ENCODE measurements at places on chromosomes 5 and 9.

DNA sequence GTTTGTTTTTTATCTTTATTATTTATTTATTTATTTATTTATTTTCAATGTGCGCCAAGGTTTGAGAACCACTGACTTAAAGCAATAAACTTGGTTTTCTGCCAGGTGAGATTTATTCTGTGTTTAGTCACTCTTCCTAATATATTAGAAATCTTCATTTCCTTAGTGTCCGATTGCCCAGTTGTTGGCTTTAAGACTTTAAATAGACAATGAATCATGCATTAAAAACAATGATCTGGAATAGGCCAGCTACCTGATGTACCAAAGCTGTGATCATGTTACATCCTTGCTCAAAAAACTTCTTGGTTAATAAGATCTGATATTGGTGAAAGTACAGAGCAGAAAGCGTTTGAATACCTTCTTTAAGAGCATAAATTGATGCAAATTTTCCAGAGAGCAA, 52.1 kb upstream of the ERBIN start:
- no peak for DNase-seq

DNA sequence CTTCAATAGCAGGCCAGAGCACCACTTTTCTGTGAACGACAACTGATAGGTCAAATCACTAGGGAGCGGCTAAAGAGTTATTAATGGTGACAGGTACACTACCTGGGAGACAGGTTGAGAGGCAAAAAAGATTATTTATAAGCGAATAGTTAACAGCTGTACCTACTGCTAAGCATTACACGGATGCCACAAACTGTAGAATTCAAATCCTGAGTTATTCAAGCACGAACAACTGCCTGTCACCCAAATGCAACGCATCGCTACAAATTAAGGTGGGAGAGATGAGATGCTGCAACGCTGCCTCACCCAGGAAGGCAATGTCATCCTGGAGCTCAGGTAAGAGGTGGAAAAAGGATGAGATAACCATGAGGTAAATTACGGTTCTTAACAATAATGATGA, 342.9 kb downstream of the BNC2 start:
- no peak for DNase-seq

DNA sequence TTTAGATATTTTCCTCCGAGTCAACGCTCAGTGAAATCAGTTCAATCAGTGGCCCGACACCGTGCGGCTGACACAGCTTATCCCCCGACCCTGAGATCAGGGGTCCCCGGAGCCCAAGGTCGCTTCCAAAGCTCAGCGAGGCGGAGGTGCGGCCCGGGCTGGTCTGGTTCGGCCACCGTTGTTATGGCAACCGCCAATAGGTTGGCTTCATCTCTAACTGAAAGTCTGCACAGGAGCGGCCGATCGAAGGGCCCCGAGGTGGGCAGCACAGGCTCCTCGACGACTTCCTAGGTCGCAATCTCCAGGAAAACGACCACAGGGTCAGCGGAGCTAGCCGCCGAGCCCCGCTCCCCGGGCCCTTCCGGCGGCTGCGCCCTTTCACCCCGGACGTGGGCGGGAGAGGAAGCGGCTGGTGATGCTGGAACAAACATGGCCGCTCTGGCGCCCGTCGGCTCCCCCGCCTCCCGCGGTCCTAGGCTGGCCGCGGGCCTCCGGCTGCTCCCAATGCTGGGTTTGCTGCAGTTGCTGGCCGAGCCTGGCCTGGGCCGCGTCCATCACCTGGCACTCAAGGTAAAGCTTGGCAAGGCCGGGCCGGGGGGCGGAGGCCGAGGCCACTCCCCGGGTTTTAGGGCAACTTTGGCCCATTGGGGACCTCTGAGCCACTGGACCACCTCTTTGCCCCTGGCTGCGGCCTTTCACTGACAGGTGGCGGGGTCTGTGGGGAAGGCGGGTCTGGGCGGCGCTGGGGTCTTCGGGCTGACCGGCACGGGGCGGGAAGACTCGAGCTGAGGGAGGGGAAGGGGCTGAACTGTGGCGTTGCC, at the start of gene GPR107:
Gene GPR107 (plus strand): TSS at position 403 of the 821 bp plus-strand sequence. CDS start 27 bp downstream, at position 430.
- DNase-seq = peak; percentile 82

DNA sequence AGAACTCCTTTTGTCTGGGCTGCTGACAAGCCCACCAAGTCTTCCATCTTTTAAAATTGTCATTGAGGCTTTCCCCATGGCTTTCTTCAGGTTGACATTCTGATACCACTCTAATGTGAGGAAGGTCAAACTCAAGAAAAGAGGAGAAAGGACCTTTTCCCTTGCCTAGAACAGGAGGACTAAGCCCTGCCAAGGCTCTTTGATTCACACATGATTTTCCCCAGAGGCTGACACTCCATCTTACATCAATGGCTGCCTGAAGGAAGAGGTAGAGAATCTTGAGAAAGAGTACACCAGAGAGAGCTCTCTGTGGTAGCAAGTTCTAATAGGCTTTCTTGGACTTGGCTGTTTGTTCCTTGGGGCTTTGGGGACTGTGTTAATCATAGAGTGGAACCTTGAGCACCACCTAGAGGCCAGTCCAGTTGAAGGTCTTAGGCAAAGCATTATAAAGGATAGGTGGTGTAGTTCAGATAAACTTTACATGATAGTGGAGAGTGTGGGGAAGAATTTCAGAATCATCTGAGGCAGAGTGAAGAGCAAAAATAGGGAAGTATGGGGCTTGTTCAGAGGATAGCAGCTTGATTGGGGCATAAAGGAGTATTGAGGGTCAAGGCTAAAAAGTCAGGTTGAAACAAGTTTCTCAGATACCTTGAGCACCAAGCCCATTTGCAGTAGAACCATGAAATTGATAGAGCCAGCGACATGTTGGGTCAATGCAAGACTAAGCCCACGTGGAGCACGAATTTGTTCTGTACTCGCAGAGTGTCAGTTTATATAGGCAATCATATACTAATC, 36.7 kb downstream of the NDFIP1 start:
- peak; percentile 66 for DNase-seq

DNA sequence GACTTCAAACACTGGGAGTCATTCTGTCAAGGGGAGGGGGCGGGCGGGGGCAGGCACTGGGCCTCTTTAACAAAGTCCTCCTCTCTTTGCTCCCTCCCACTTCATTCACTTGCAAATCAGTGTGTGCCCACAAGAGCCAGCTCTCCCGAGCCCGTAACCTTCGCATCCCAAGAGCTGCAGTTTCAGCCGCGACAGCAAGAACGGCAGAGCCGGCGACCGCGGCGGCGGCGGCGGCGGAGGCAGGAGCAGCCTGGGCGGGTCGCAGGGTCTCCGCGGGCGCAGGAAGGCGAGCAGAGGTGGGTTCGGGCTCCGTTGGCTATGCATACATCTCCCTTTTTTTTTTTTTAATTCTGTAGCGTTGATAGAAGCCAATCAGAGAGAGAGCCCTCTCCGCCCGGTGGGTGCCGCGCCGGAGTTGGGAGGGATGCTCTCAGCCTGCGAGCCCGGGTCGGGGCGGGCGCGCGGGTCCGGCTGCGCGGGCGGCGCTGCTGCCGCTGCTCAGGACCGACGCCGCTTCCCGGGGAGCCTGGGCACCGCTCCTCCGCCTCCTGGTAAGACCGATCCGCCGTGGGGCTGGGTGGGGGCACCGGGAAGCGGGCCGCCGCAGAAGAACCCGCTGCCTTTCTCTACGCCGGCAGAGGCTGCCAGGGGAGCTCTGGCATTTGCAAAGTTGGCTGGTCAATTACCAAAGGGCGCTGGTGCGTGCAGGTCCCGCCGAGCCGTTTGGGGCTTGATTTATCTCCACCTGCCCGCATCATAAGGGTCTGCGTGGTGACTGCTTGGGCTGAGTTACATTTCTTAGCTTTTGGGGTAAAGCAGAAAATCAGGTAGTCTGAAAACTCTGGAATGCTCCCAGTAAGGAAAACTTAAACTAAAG, at the start of gene CDH6:
Gene CDH6 (plus strand): TSS at position 96 of the 877 bp plus-strand sequence. CDS start 73,788 bp downstream, outside the sequence.
- no peak for DNase-seq

DNA sequence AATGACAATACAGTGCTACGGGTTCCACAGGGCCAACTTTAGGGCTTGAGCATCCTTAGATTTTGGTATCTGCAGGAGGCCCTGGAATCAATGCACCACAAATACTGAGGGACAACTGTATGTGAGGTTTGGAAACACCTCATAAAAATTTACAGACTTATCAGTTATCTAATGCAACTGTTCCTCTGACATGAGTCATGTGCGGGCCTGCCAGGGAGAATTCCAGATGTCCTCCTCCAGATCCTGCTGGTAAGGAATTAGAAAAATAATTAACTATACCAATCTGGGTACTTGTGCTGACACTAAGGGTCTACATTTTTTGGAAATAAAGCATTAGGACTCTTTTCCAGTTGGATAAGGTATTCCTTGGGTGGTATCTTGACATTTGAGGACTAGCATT, 333.3 kb downstream of the ARRDC3 start:
- DNase-seq = no peak

- no peak for DNase-seq
These were observed 43.6 kb downstream of the GAS1 start for GRCh38 chr9:86903734-86904085.

DNA sequence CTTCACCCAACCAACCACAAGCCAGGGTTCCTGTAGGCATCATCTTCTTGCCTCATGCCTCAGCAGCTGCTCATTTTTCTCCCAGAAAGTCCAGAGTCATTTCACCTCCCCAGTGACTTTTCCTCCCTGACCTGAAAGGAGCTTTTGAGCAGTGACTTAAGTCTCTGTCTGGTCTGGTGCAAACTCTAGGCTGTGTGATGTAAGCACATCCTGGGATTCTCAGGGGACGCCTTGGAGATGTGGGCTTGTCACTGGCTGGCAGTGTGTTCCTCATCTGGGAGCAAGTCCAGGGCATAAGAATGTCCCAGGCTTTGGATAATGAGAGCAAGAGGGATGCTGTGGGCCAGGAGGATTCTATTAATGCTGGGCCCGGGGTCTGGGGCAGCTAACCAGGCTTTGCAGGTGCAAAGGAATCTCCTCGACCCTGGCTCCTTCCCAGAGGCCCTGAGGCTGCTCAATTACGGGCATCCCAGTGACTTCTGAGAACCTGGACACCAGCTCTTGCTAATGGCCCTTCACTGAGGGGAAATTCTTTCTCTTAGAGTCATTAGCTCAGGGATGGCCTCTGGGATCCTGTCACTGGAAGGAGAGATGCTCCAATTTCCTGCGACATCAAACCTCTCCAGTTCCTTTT, 211.0 kb upstream of the PANK3 start:
- DNase-seq = no peak

DNA sequence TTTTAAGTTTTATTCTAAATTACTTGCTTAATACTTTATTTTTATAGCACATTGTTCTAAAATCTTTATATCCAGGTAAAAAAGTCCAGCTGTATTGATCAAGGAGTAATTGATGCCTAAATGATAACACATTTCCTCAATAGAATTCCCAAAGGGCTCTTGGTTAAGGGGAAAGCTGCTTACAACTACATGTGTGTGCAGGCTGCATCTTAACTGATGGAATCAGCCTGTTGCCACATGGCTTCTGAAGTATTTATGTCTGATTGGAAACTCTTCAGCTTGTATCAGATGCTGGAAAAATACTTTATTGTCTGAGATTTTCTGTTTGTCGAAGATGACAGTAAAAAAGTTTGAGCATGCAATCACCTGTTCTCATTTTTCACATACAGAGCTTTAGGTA, 182.6 kb downstream of the FBXL7 start:
- DNase-seq = no peak

DNA sequence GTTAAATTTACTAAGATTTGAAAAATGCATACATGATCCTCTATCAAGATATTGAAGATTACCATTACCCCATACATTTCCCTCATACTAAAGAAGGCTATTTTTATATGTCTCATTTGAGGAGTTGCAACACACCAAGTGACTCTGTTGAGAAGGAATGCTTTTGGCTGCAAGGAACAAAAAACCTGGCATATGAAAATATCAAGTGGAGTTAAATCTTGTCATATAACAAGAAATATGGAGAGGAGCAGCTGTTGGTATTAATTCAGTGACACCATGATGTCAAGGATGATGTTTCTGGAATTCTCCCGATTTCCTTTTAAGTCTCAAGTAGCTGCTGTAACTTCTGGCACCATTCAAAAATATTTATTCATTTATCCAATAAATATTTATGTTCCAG, 193.8 kb downstream of the CSNK1G3 start:
- DNase-seq = no peak

- DNase-seq = no peak
These were observed 36.6 kb downstream of the RNF38 start for GRCh38 chr9:36363448-36363847.

GRCh38 chr9:87008667-87009066, 61.4 kb upstream of the GAS1 start:
- no peak for DNase-seq

DNA sequence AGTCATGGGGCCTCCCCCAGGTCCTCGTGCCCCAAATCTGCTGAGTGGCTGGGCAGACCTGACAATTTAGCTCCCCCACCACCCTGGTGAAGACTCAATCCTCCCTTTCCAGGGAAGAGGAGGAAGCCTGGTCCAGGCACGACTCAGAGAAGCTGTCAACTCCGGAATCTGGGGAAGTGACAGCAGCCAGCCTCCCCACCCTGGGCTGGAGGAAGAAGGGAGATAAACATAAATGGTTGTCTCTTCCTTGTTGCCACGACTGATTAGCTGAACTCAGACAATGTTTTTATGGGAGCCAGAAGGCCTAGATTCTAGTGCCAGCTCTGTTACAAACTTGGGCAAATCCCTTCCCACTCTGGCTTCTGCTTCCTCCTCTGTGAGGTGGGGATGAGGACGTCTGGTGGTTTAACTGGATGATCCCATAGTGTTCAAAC, 15.4 kb downstream of the CCDC69 start:
- no peak for DNase-seq

DNA sequence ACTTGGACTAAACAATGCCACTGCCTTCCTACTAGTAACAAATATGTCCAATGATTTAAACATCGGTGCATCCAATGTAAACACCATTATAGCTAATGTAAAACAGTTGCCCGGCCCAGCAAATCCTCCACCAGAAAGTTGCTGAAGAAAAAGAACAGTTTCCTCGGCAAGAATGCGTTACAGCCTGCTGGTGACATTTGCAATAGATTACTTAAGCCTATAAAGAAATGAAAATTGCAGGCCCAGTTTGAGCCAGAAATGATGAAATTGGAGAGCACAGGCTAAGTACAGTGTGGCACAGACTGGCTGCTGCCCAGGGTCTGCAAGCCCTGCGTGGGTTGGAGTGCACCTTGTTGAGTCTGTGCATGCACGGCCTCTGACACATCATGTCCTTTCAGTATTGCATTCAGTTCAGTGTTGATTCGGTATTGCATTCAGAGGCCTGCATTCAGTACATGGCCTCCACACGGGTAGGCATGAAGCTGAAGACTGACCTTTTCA, 406.0 kb upstream of the KLF4 start:
- no peak for DNase-seq
